T-cell (primary cell): ENCODE measurements at places on chromosomes 6 and 20.

GRCh38 chr20:49457444-49457843 lies 25.0 kb downstream of the KCNB1 start:
- DNase-seq: no peak

DNA sequence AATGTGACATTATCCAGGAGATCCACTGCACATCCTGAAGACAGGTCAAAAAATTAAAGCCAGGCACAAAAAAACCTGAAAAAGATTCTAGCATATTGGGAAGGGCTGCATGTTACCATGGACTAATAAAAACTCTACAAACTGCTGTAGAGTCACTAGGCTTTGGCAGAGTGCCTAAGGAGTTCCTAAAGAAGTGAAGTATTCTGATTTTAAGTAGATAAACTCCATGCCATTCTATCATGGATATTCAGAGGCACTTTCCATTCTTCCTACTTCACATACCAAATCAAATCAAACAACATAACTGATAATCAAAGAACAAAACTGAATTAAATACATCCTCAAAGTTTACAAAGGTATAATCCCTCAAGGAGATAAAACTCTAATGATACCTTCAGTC lies 3.0 kb upstream of the MBOAT1 start:
- DNase-seq: no peak

DNA sequence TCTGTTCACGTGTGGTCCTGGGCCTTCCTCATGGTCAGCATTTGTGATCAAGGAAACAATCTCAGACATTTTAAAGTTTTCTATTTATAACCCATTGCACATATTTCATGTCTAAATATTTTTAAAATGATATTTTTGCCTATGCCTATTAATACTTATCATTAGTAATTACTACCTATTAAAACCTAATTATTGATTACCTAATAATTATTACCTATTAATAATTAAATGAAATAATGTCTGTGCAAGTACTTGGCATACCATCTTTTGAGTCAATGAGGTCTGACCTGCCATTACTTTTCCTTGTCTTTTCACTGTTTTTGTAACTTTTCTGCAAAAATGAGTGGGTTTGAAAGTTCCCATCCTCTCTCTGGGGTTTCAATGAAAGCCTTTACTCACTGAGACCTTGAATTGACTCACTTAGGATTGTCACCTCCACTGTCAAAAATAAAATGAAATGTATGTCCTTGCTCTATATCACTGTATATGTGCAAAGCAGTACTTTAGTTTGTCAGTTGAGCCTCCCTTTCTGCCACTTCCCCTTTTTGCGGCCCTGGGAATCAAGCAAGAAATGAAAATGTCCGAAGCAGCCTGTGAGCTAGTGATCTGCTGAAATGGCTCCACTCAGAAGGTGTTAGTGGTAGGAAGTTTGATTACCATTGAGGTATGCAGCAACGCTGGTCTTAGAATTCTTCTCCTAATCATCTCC lies 87.8 kb downstream of the L3MBTL3 start:
- no peak for DNase-seq

GRCh38 chr20:9613871-9614270 lies 99.5 kb downstream of the LAMP5 start:
- no peak for DNase-seq

DNA sequence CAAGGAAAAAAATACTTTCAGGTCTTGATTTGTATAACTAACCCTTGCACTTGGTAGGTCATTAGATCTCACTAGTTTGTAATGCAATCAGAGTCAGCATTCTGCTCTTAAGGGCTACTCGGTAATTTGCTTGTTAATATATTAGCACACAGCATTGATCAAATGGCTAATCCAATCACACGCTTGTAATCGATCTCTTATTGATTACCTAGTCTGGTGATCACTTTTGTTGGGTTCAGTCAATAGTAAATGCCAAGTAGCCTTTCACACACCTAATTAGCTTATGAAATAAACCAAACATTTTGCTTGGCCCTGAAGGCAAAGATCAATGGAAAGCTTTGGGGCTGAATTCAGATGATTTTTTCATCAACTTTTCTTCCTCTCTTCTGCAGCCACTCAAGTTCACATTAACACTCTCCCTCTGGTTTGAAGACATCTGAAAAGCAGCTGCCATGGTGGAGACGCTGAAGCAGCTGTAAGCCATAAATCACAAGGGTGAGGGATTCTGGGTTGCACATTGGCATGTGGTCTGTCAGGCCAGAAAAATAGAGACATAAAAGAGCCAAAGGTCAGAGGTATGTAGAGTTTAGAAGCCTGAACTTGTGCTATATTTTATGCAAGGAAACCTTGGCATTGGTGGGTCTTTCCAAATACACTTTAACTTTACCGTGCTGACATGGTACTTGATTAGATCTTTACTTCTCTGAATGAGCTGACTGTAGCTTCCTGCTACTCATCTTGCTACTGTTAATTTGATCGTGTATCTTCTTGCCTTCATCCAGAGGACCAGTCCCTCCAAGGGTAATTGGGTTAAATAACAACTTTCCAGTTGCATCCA lies 234.4 kb downstream of the SIM1 start:
- DNase-seq: no peak

DNA sequence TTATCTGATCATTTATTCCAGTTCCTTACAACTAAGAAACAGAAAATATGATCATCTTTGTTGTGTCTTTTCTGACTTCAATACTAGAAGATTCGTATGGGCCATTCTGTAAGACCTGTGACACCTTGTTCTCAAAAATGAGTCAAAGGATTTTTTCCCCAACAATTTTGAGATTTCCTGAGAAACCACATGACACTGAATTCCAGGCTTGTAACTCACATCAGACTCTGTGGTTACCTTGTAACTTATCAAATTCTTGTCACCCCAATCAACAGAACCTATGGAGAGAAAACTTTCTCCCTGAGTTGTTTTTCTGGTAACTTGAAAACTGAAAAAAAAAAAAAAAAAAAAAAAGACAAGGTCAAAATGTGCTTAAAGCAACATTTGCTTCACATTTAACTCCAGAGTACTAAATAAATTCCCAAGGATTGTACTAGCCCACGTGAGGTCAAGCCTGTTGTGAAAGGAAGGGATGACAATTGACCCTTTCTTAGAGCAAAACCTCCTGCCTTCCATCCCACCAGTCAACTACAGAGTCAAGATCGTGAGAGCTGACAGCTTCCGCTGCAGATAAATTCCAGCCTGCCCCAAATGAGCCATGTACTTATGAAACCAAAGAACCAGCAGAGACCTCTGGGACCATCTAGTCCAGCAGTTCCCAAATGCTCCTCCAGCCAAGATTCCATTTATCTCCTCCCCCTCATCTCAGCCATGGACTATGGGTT lies 140.3 kb downstream of the TBX18 start:
- no peak for DNase-seq

DNA sequence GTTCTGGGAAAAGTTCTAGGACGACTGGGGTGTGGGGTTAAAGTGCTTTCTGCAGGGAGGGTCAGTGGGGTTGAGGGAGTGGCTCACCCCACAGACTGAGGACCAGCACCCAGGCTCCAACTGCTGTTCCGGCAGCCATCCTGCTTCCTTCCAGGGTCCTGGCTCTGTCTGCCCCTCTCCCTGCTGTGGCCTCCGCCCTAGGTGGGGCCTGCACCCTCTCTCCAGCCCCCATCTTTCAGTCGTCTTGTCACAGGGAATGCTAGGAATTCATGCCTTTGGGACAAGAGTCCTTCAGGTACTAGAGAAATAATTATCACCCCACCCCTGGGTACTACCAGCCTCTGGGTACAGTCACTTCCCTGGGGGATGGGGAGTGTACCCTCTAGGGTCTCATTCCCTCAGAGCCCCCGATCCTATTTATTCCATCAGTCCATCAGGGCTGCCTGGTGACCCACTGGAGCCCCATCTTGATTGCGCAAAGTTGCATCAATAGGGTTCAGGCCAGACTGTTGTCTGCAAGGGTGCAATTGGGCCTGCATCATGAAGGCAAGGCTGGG lies at the start of gene AGER:
AGER (minus strand) TSS at position 170 of the 557 bp plus-strand sequence; CDS start at position 139, 31 bp downstream.
- DNase-seq: no peak
